ENCODE measurements at places on chromosomes 16 and 17. TPM values are rescaled to one million over a fixed set of nuclear protein-coding genes. Genes with fewer than 3 reads are reported as not detected.

The WFDC1 gene
- total RNA-seq: 5.0 TPM

DNA sequence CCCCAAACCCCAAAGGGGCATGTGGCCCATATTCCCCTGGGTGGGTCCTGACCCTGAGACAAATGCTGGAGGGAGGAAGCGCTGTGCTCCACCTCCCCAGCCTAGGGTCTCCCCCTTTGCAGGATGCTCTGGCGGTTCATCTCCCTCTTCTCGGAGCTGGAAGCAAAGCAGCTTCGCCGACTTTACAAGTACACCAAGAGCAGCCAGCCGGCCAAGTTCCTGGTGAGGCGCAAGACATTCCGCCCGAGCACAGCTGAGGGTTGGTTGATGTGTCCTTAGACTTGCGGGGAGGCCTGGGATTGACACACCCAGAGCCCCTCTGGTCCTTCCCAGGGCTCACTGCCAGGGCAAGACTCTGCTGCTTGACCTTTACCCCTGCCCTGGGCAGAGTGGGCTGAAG, 4.3 kb downstream of the CHCT1 start:
- DNase-seq: no peak

The OMG gene
- not detected for total RNA-seq

DNA sequence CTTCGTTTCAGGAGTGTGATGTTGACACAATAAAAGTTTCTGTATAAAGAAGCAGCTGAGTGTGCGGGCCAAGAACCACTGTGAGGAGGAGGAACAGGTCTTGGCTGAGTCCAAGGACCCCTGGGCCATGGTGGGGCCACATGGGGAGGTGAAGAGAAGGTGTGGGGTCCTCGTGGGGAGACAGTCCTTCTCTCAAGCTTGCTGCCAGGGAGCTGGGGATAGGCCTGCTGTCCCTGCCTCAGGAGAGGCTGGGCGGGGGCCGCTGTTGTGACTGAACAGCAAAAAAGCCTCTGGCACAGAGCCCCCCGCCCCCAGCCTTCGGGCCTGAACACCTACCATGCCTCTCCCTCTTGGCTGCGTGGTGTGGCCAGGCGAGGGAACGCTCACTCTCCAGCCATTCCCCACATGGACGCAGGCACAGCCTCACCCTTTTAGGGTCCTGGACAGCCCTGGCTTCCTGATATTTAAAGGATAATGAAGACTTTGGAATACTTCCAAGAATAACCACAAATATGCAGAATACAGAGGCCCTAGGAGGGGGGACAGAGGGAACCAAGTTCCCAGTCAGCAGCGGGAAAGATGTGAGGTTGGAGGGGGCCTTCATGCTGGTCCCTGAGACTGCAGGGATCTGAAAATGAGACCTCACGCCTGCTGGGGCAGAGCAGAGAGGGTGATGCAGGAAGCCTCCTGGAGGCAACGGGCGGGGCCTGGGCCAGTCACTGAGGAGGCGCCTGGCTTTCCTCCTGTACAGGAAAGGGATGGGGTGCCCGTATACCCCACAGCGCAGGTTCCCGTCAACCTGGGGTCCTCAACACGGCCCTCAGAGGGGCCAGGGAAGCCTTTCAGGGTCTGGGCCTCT, 100.0 kb upstream of the CREBBP start:
- DNase-seq: peak; percentile 82

GRCh38 chr17:61678339-61678738, 87.3 kb upstream of the NACA2 start:
- no peak for DNase-seq

GRCh38 chr17:335691-336090, 16.9 kb downstream of the RPH3AL start:
- DNase-seq: no peak

DNA sequence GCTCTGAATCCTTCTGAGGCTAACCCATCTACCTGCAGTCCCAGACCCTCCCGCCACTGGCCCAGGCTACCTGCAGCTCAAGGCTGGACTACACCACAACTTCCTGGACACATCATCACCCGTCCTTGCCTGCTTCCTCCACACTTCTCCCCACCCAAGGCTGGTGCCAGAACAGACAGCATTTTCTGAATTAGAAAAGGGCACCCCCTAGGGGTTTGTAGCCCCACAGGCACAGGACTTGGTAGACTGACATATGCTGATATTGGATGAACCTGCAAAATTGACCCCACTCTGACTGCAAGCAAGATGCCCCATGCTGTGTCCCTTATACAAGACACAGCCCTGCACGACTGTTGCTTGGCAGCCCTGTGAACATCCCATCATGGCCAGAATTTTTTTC, 271.5 kb upstream of the C16orf82 start:
- no peak for DNase-seq

The SMIM22 gene
- total RNA-seq: not detected

DNA sequence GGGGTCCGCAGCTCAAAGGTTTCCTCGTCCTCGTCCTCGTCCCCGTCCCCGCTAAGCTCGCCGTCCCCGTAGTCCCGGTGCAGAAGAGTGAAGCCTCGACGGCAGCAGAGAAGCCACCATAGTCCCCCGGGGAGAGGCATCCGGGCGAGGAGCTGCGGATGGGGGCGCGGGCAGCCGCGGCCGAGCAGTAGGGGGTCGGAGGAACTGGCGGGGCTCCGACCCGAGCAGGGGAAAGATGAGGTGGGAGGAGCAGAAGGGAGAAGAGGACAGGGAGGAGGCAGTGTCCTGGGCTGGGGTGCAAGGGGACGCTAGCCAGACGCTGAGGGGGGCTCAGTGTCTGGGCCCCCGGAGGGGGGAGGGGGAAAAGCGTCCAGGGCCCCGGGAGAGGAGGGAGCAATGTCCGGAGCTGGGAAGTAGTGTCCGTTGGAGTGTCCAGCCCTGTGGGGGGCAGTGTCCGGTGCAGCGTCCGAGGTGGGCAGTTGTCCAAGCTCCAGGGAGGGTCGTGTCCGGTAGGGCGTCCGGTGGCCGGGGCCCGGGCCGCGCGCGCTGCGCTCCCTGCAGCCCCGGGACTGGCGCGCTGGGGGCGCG, at the start of gene PLEKHH3:
TSS of gene PLEKHH3 (minus strand) at position 571 of the 588 bp plus-strand sequence. CDS start at position 140, 431 bp downstream.
- DNase-seq: no peak

Data from IMR-90 (cell line).